Natural killer cell treated with Interleukin-12 subunit alpha and Interleukin-12 subunit beta and Interleukin-15 and Interleukin-18, amount 100 ng/mL, for 72 hours (primary cell): ENCODE measurements at places on chromosomes 4 and X. TPM values are rescaled to one million over a fixed set of nuclear protein-coding genes. Genes with fewer than 3 reads are reported as not detected.

PRRG3 gene
- total RNA-seq: not detected

VSIG1 gene
- total RNA-seq: not detected

HOPX gene
- 100 TPM for total RNA-seq

RAB41 gene
- not detected for total RNA-seq

- no peak for DNase-seq
- no peak overlapping the region for H3K4me3 ChIP-seq
- no peaks in the 10 kb centered on the region for H3K36me3 ChIP-seq
- H3K27ac ChIP-seq: no peak overlapping the region
- no peaks in the 10 kb centered on the region for H3K4me1 ChIP-seq
- no peaks in the 10 kb centered on the region for H3K27me3 ChIP-seq
These were observed 105.2 kb downstream of the PDE5A start for GRCh38 chr4:119523399-119523798.

- no peaks in the 10 kb centered on the region for H3K4me1 ChIP-seq
- no peaks in the 10 kb centered on the region for H3K27me3 ChIP-seq
- H3K27ac ChIP-seq: no peak overlapping the region
- no peak for DNase-seq
- no peak overlapping the region for H3K4me3 ChIP-seq
- H3K36me3 ChIP-seq: no peaks in the 10 kb centered on the region
These were observed 51.5 kb downstream of the SPATA18 start for GRCh38 chr4:52102587-52102986.

GRCh38 chr4:140996766-140997165 lies 136.5 kb downstream of the RNF150 start:
- H3K36me3 ChIP-seq: no peaks in the 10 kb centered on the region
- no peak overlapping the region for H3K4me3 ChIP-seq
- H3K27ac ChIP-seq: no peak overlapping the region
- no peak for DNase-seq
- H3K27me3 ChIP-seq: no peaks in the 10 kb centered on the region
- no peaks in the 10 kb centered on the region for H3K4me1 ChIP-seq

GRCh38 chr4:94669672-94670664 lies 87.8 kb upstream of the BMPR1B start:
- no peaks in the 10 kb centered on the region for H3K4me1 ChIP-seq
- H3K27me3 ChIP-seq: no peaks in the 10 kb centered on the region
- no peak overlapping the region for H3K4me3 ChIP-seq
- no peak for DNase-seq
- H3K36me3 ChIP-seq: no peaks in the 10 kb centered on the region

- DNase-seq: no peak
- peaks cover 13% of the 10 kb centered on the region for H3K4me1 ChIP-seq
- H3K27me3 ChIP-seq: peaks cover 7% of the 10 kb centered on the region
- H3K36me3 ChIP-seq: no peaks in the 10 kb centered on the region
These were observed 89.8 kb upstream of the ADGRG2 start for GRCh38 chrX:19212037-19212436.

- no peak overlapping the region for H3K27ac ChIP-seq
- no peaks in the 10 kb centered on the region for H3K36me3 ChIP-seq
- H3K27me3 ChIP-seq: no peaks in the 10 kb centered on the region
- no peaks in the 10 kb centered on the region for H3K4me1 ChIP-seq
- DNase-seq: no peak
- H3K4me3 ChIP-seq: no peak overlapping the region
These were observed 356.6 kb upstream of the MAGEB2 start for GRCh38 chrX:29858714-29859113.

- no peak for DNase-seq
- H3K36me3 ChIP-seq: peaks cover 6% of the 10 kb centered on the region
- no peak overlapping the region for H3K4me3 ChIP-seq
- peaks cover 42% of the 10 kb centered on the region for H3K4me1 ChIP-seq
- H3K27ac ChIP-seq: peak overlapping the region; percentile 25
These were observed 146.9 kb downstream of the STIM2 start for GRCh38 chr4:27007507-27007906.

- H3K27ac ChIP-seq: no peak within 1 kb of the TSS
- H3K4me1 ChIP-seq: no peaks in the 10 kb centered on the region
- no peaks in the 10 kb centered on the region for H3K27me3 ChIP-seq
- H3K4me3 ChIP-seq: no peak within 1 kb of the TSS
- no peaks in the 10 kb centered on the region for H3K36me3 ChIP-seq
These were observed at the start of gene UGT2A3 for GRCh38 chr4:68951078-68951805. TSS of gene UGT2A3 (minus strand) at chr4:68951804. CDS start at chr4:68951760, 44 bp downstream.
